ENCODE measurements at places on chromosomes 12 and 14. TPM values are rescaled to one million over a fixed set of nuclear protein-coding genes. Genes with fewer than 3 reads are reported as not detected.

Gene MYO1H
- total RNA-seq: not detected

Gene KRT78
- total RNA-seq: not detected

Gene RAD9B
- total RNA-seq: 0.23 TPM

Gene CCDC177
- total RNA-seq: 7.5 TPM

Gene PPHLN1
- 57.9 TPM for total RNA-seq

Measured in neural crest cell (in vitro differentiated cells).